GF-D8 (cell line): ENCODE measurements at places on chromosomes 1 and 21.

DNA sequence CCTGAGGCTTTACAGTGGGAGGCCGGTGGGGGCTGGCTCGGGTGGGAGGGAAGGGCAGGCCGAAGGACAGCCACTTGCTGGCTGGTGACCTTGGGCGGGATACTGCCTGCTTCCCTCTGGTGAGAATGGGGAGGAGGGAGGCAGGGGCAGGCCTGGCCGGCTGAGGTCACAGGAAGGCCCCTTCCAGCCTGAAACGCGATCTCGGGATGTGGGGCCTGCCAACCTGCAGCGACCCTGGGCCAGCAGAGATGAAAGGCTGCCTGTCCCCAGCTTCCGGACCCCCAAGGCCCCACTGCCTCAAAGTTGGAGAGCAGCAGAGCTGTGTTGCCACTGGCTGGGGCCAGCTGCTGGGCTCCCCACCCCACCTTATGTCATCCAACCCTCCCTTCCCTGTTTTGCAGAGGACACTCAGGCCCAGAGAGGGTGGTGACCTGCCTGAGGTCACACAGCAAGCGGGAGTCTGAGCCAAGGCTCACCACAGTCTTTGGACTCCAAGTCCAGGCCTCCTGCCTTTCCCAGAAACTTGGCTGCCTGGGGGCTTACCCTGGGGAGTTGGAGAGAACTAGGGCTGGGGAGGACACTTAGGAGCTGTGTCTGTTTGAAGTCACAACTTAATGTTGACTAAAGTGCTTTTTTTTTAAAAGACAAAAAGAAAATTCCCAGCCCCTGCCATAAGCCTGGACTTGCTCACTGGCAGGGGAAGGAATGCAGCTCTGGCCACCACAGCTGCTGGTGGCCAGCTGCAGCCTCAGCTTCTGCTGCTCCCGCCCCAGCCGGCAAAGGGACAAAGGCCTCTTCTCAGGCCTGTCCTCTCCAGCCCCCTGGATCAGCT is 14.8 kb upstream of the WASF2 start:
- DNase-seq, result no peak

DNA sequence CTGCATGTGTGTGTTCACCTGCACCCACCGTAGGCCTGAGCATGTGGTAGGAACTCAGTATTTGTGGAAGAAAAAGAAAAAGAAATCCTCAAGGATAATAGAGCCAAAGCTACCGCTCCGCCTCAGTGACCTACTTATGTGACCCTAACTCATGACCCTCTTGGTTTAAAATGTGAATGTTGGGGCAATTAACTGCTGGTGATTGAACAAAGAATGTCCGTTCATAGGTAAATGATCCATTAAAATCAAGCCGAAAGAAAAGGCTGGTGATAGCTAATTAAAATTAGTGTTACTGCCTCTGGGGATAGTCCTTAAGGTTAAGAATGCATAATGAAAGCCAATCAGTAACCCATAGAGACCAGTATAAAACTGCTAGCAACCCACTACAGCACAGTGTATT is 98.1 kb downstream of the PRDM2 start:
- DNase-seq, result no peak

GRCh38 chr1:36807262-36807661 is 227.1 kb downstream of the GRIK3 start:
- DNase-seq, result no peak

- no peak for DNase-seq
Observed at GRCh38 chr1:67754526-67754920, 69.5 kb downstream of the GADD45A start.

GRCh38 chr1:116020668-116021272 is 44.5 kb downstream of the SLC22A15 start:
- DNase-seq, result no peak

- DNase-seq, result no peak
Observed at GRCh38 chr1:14304381-14304865, 294.1 kb upstream of the KAZN start.

- DNase-seq, result no peak
Observed at GRCh38 chr1:89725011-89725370, 92.1 kb downstream of the LRRC8C start.

DNA sequence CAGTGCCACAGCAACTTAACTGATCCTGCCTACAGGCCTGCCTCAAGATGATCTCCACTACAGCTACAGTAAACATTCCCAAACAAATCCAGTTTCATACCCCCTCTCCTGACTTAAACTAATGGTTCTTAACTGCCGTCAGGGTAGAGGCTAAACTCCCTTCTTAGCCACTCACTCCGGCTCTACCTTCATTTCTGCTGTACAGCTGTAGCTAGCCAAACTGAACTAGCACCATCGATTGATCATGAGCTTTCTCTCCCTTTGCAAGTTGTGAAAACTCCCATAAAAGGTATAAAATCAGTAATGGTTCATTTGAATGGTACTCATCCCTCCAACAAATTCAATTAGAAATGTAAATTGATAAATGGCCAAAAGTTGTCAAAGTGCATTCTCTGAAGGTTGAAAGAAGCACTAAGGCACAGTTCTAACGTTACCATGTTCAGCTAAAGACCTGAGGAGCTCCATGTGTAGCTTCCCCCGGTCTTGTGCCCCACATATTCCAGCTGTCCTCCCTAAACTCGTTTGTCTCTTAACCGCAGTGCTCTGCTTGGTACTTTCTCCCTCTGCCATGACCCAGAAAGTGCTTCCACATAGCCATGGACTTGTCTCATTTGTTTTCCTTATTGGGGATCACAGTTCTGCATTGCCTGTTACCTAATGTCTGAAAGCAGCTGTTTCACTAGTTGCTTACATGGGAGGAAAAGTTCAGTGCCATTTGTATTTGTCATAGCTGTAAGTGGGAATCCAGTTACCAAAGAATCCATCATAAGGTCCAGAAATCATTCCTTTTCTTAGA is 49.8 kb downstream of the DHX9 start:
- DNase-seq, result no peak

- no peak for DNase-seq
Observed at GRCh38 chr21:35280231-35280630, 231.1 kb upstream of the RUNX1 start.

DNA sequence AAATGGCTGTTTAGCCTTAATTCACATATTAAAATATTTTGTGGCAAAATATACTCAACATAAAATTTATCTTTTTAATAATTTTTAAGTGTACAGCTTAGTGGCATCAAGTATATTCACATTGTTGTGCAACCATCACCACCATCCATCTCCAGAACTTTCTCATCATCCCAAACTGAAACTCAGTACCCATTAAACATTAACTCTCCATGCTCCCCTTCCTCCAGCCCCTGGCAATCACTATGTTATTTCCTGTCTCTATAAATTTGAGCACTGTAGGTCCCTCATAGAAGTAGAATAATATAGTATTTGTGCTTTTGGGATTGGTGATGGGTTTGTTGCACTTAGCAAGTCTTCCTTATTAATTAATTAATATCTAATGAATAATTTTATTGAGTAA is 29.4 kb downstream of the CCN1 start:
- DNase-seq, result no peak

GRCh38 chr1:200260597-200261335 is 149.1 kb downstream of the ZNF281 start:
- no peak for DNase-seq

- DNase-seq, result no peak
Observed at GRCh38 chr1:161000736-161001480, 20.0 kb downstream of the F11R start.

GRCh38 chr1:244628789-244629188 is 24.1 kb upstream of the DESI2 start:
- DNase-seq, result no peak

DNA sequence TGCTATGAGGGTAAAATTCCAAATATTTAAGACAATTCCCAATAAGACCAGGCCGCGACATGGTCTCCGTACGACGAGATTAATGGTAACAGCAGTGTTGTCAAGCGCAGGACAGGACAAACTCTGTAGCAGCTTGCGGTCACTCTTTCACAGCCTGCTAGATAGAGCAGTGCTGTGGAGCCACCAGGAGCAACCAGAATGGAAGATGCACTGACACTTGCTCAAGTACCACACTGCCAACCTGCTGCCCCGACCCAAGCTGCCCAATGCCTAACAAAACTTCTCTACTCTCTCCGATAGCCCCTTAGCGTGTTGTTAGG is 636 bp downstream of the WARS2 start:
- peak; percentile 48 for DNase-seq

DNA sequence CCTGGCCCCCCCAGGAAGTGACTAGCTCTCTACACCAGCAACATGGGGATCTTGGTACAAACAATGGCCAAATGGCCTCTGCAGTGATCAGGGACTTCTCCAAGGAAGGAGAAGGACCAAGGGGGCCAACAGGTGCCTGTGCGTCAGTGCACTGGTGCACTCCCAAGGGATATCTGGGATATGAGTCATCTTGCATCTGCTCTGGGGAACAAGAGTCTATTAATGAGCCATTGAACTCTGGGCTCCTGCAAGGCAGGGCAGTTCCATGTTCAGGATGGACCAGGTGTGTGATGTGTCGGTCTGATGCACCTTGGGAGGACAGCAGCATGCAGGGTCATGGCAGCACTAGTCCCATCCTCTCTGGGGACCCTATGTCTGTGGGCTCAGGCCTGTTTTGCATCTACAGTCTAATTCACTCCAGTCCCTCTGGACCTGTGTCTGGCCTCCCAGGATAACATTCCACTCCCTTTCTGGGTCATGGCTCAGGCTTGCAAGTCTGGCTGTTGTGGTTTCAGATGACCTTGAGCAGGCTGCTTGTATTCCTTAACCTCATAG is 125.3 kb downstream of the TRABD2B start:
- DNase-seq, result no peak

DNA sequence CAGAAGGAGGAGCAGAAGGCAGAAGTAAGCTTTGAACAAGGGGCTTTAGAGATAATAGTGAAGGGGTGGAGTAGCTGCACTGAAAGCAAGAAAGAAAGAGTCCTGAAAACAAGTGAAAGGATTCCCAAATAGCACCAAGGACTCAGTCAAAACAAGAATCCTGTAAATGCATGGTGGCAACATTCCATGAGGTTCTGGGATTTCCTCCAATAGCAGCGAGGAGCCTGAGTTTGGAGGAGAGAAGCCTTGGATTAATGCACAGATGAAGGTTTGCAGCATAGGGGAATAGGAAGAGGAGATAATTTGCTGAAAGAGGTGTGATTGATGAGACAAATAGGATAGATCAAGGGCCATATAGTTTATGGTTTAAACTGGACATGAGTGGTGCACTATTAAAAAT is 10.9 kb downstream of the KRTAP22-2 start:
- DNase-seq, result no peak

DNA sequence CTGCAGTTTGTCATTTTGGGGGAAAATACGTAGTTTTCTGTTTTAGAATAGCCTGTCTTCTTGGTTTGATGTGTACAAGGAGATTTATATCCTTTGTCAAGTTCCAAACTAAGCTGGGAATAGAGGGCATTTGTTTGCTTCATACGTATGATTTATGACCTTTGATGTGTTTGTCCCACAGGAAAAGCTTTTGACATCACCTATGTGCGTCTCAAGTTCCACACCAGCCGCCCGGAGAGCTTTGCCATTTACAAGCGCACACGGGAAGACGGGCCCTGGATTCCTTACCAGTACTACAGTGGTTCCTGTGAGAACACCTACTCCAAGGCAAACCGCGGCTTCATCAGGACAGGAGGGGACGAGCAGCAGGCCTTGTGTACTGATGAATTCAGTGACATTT is 79.9 kb downstream of the LAMC1 start:
- DNase-seq, result no peak

- DNase-seq, result peak; percentile 63
Observed at GRCh38 chr21:25421321-25422028, 185.8 kb downstream of the MRPL39 start.

- no peak for DNase-seq
Observed at GRCh38 chr1:26020330-26020768, 1.2 kb upstream of the EXTL1 start.

DNA sequence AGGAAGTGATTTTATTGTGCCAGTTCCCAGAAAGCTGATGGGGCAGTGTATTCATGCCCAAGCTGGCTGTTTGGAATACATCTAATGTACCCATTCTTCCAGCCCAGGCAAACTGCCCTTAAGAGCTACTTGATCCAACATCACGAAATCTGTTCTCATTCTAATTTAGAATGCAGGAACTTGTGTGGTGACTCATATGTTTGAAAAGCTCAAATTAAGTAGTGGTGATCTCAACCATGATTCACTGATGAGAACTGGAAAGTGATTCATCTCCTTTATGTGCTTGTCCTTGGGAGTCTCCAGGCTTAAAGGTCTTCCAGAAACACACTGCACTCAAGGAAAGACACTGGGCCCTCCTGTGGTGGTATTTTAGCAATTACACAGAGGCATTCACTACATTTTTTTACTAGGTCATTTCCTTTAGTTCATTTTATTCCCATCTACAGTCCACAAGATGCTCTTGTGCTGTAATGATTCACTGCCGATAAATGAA is 65.4 kb downstream of the RPE65 start:
- no peak for DNase-seq

DNA sequence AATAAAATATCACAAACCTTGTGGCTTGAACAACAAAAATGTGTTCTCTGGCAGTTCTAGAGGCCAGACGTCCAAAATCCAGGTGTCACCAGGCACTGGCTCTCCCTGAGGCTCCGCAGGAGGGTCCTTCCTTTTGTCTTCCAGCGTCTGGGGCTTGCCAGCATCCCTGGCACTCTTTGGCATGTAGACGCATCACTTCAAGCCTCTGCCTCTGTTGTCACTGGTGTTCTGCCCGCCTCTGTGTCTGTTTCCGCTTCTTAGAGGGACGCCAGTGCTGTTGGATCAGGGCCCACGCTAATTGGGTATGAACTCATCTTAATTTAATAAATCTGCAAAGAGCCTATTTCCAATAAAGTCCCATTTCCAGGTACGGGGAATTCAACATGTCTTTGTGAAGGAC is 273.7 kb upstream of the C1orf174 start:
- DNase-seq, result no peak
